CD8-positive, alpha-beta memory T cell (primary cell): ENCODE measurements at places on chromosomes 11 and 22. TPM values are rescaled to one million over a fixed set of nuclear protein-coding genes. Genes with fewer than 3 reads are reported as not detected.

- no peak for DNase-seq
These were observed 25.9 kb downstream of the YPEL1 start for GRCh38 chr22:21709688-21710087.

MUC6 gene
- not detected for total RNA-seq

DNA sequence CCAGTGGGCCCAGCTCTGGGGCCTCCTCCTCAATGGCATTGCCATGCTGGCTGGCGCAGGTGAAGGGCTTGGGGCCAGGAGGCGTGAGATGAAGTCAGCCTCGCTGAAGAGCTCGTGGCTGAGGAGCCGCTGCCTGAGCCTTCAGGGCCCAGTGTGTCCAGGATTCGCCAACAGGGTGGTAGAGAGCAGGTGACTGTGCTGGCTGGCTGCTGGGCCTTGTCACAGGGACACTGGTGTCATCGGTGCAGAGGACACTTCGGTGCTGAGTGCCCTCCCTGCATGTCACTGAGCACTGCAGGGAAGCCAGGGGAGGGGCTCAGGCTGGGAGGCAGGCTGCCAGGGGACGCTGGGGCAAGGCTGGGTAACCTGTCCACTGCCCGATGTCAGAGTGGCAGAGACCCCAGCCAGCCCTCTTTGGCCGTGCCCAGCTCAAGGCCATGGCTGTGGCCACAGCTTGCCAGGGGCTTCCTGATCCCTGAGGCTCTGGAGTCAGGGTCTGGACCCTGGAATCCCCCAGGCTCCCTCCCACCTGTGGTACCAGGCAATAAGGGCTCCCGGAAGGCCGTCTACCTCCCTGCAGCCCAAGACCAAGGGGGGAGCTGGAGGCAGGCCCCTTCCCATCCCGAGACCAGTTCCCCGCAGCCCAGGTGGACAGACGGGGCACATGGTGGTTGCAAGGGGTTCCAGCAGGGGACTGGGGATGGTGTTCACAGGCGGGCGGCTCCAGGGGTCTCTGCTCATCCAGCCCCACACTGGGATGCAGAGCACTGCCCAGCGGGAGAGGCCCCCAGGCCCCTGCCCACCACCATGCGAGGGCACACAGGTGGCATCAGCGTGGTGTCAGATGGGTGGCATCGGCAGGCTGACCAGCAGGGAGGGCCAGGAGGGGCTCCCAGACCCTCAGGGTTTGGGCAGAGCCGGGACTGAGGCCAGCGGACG lies 63.9 kb downstream of the ARFGAP3 start:
- no peak for DNase-seq

C22orf15 gene
- total RNA-seq, result 0.81 TPM

GRCh38 chr11:42521994-42522393 lies 789.8 kb upstream of the API5 start:
- no peak for DNase-seq

GRCh38 chr11:66051766-66052663 lies at the start of gene SF3B2:
TSS of gene SF3B2 (plus strand) at chr11:66052364. CDS start at chr11:66052385, 21 bp downstream.
- DNase-seq, result peak; percentile 93

DNA sequence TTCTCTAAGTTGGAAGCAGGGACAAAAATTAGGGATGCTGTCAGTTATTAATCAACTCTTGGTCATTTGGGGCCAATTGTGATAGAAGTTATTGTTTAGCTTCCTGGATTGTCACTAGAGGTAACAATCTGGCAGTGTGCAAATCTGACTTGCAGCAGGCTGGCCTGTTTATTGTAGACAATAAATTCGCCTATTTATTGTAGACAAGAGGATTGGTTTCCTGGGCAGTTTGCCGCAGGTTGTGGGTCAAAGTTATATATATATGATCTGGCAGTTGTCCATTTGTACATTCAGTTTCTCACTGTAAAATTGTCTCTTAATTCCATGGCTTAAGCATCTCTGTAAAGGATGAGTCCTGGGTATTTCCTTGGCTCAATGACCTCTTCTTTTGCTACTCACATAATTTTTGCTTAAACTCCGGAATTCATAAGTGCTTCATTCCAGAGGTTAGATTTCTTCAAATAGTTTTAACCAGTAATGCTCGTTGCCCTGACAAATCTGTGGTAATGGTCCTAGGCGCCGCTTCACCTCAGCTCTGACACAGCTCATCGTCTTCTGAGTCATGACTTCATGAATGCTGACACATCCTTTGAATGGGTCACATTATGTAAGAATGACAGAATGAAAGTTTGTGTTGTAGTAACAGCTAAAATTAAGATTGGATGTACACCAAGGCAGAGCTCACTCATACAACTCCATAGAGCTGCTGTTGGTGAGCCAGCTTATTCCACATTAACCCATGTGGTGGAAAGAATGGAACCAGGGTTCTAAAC lies 7.8 kb upstream of the MMP3 start:
- DNase-seq, result no peak
